ENCODE measurements at places on chromosomes 12 and 14. TPM values are rescaled to one million over a fixed set of nuclear protein-coding genes. Genes with fewer than 3 reads are reported as not detected.
A peak's percentile ranks its signal among the peaks of the same experiment; 100 is the strongest.

GRCh38 chr12:57519796-57520052 lies 590 bp downstream of the DDIT3 start:
- H3K27me3 ChIP-seq: no peaks in the 10 kb centered on the region
- H3K27ac ChIP-seq: peak overlapping the region; percentile 100
- peak; percentile 72 for DNase-seq

GRCh38 chr12:121926874-121927706 lies 8.7 kb downstream of the CFAP251 start:
- H3K36me3 ChIP-seq: no peaks in the 10 kb centered on the region
- no peaks in the 10 kb centered on the region for H3K27me3 ChIP-seq
- H3K4me3 ChIP-seq: no peak overlapping the region
- DNase-seq: no peak

The BCL11B gene
- total RNA-seq: 1.2 TPM

DNA sequence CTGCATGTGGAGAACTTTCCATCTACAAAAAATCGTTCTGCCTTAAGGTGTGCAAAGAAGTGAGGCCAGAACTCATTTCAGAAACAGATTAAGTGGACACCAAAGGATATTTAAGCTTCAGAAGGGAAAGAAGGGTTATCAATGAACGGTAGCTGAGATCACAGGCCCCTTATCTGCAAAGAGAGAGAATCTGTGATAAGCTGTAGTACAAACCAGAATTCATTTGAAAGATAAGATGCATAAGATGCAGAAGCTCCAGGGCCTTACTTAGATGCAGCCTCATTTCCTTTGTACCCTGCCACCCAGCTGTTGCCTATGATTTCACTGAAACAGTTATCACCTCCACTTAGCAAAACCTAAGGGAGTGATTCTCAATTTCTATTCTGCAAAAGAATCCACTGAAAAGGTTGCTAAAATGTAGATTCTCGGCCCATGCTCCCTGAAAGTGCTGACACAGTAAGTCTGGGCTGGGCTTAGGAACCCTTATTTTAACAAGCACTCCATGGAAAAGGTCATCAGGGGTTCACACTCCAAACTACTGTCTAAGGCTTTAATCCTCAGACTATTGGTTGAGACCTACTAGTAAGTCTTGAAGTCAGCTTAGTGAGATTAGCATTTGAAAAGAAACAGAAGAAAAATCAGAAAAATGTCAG lies 64.8 kb downstream of the HELB start:
- no peaks in the 10 kb centered on the region for H3K4me1 ChIP-seq
- no peaks in the 10 kb centered on the region for H3K36me3 ChIP-seq
- H3K27me3 ChIP-seq: no peaks in the 10 kb centered on the region
- no peak for DNase-seq
- H3K27ac ChIP-seq: no peak overlapping the region
- no peak overlapping the region for H3K4me3 ChIP-seq

GRCh38 chr12:15982471-15982870 lies 71.3 kb downstream of the DERA start:
- no peaks in the 10 kb centered on the region for H3K27me3 ChIP-seq
- H3K36me3 ChIP-seq: peaks cover 2% of the 10 kb centered on the region
- H3K27ac ChIP-seq: no peak overlapping the region
- no peak overlapping the region for H3K4me3 ChIP-seq
- H3K4me1 ChIP-seq: peaks cover 6% of the 10 kb centered on the region

GRCh38 chr14:100428727-100429126 lies 105.6 kb downstream of the SLC25A47 start:
- no peaks in the 10 kb centered on the region for H3K36me3 ChIP-seq
- H3K4me1 ChIP-seq: no peaks in the 10 kb centered on the region
- no peak overlapping the region for H3K27ac ChIP-seq
- no peak overlapping the region for H3K4me3 ChIP-seq
- no peak for DNase-seq

GRCh38 chr14:24700511-24700910 lies 66.5 kb upstream of the GZMB start:
- H3K4me1 ChIP-seq: peaks cover under 1% of the 10 kb centered on the region
- H3K27me3 ChIP-seq: no peaks in the 10 kb centered on the region

The CLEC9A gene
- total RNA-seq: 0.18 TPM

- H3K27ac ChIP-seq: no peak overlapping the region
These were observed 35.1 kb upstream of the C14orf180 start for GRCh38 chr14:104544362-104544961.

- DNase-seq: no peak
- H3K27ac ChIP-seq: no peak overlapping the region
- H3K36me3 ChIP-seq: no peaks in the 10 kb centered on the region
- no peaks in the 10 kb centered on the region for H3K27me3 ChIP-seq
These were observed 12.6 kb upstream of the KLHDC2 start for GRCh38 chr14:49755378-49755777.

The SART3 gene
- total RNA-seq: 39.7 TPM

- H3K27ac ChIP-seq: no peak overlapping the region
- H3K4me1 ChIP-seq: no peaks in the 10 kb centered on the region
- H3K27me3 ChIP-seq: no peaks in the 10 kb centered on the region
- H3K4me3 ChIP-seq: no peak overlapping the region
These were observed 999.3 kb downstream of the VRK1 start for GRCh38 chr14:97796511-97796910.

GRCh38 chr12:133129368-133130037 lies 571 bp downstream of the ZNF891 start:
- DNase-seq: no peak
- no peaks in the 10 kb centered on the region for H3K4me1 ChIP-seq
- H3K36me3 ChIP-seq: peaks cover 24% of the 10 kb centered on the region
- H3K4me3 ChIP-seq: peak overlapping the region; percentile 91
- no peaks in the 10 kb centered on the region for H3K27me3 ChIP-seq
- peak overlapping the region; percentile 93 for H3K27ac ChIP-seq

DNA sequence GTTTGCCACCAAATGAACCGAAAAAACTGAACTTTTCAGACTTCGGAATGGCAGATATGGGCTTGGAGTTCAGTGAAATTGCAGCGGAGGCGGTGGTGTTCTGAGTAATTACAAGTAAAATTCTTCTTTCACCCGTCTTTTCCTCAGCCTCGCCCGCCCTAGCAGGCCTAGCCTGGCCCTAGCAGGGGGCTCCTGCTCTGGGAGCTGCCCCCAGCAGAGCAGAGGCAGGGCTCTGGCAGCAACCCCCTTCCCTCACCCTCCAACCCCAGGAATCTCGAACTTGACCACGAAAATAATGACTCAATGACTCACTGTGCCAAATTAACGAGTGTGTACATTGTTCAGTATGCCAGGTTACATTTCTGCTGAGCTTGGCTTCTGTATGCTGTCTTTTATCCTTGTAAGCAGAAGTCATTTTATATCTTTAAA lies 1.1 kb downstream of the PAPLN start:
- DNase-seq: no peak
- H3K27me3 ChIP-seq: peaks cover 82% of the 10 kb centered on the region
- H3K27ac ChIP-seq: no peak overlapping the region
- H3K4me1 ChIP-seq: peaks cover 32% of the 10 kb centered on the region
- peak overlapping the region; percentile 13 for H3K4me3 ChIP-seq

DNA sequence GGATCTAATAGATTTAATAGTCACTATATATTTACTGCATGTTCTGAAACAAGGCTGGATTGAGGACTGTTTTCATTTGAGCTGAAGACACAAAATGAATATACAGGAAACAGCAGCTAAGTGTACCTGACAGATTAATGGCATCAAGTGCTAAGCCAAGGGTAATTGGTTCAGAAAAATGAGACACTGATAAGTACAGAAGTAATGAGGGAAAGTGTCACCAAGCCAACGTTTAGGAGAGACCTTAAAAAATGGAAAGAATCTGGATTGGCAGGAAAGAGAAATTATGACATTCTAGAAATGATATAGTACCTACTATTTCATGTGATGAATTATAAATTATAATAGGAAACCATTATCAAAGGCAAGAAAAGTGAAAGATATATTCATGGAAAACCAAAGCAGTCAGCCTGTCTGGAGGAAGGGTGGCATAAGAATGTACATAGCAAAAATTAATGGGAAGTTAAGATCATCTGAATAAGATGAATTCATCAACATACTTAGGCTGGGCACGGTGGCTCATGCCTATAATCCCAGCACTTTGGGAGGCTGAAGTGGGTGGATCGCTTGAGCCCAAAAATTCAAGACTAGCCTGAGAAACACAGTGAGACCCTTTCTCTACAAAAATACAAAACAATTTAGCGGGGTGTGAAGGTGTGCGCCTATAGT lies 21.0 kb upstream of the DUSP16 start:
- no peak overlapping the region for H3K4me3 ChIP-seq
- DNase-seq: no peak
- no peaks in the 10 kb centered on the region for H3K36me3 ChIP-seq

The MMP19 gene
- 2.7 TPM for total RNA-seq

DNA sequence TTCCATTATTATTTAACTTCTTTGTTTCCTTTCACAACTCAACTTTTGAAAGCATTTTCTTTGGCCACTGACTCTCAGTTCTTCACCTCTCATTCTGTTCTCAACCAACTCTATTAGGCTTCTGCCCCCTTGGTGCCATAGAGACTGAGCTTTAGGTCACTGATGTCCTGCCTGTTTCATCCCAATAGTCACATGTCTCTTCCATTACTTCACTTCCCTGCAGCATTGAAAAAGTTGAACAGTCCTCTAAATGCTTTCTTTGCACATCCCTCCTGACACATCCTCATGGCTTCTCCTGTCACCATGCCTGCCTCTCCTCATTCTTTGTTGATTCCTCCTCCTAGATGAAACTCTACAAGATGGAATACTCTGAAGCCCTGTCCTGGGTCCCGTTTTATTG lies 2.7 kb downstream of the CLEC12A start:
- H3K27ac ChIP-seq: no peak overlapping the region
- no peak overlapping the region for H3K4me3 ChIP-seq
- H3K27me3 ChIP-seq: no peaks in the 10 kb centered on the region

- H3K4me1 ChIP-seq: peaks cover 3% of the 10 kb centered on the region
- H3K36me3 ChIP-seq: no peaks in the 10 kb centered on the region
- DNase-seq: no peak
These were observed 95.0 kb downstream of the MED13L start for GRCh38 chr12:116182359-116183063.

GRCh38 chr12:62763312-62763711 lies 171.6 kb downstream of the PPM1H start:
- H3K27me3 ChIP-seq: no peaks in the 10 kb centered on the region
- H3K4me1 ChIP-seq: peaks cover 19% of the 10 kb centered on the region
- H3K36me3 ChIP-seq: no peaks in the 10 kb centered on the region
- no peak overlapping the region for H3K27ac ChIP-seq
- no peak overlapping the region for H3K4me3 ChIP-seq
- no peak for DNase-seq

DNA sequence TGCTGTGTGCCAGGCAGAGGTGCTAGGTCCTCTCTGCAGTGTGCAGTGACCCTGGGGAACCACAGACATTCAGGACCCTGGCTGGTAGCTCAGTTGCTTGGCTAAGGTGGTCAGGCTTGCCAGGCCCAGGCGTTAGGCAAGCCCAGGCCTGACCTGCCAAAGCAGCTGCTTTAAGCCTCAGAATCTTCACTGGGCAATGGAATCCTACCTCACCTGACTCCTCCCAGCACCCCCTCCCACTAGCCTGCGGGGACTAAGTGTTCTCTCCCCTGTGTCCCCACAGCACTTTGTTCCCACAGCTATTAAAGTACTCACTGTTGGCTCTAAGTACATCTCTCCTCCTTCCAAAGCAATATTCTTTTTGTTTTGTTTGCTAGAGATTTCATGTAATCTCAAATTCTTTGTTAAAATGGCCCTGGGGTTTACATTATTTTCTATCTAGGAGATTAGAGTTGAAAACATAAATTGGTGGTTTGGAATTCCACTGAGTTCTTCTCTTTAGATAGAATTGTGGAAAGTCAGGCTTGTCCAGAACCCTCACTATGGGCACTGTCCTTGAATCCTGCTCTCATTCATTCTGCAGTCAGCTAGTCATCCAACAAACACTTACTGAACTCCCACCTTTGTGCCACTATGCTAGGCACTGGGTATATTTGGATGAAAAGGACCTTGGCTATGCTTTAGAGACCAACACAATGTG lies 44.4 kb downstream of the DGLUCY start:
- H3K4me1 ChIP-seq: peaks cover 15% of the 10 kb centered on the region
- no peak overlapping the region for H3K27ac ChIP-seq
- H3K27me3 ChIP-seq: no peaks in the 10 kb centered on the region

The RTL1 gene
- total RNA-seq: 12.8 TPM

The GALNT16 gene
- 10.7 TPM for total RNA-seq

DNA sequence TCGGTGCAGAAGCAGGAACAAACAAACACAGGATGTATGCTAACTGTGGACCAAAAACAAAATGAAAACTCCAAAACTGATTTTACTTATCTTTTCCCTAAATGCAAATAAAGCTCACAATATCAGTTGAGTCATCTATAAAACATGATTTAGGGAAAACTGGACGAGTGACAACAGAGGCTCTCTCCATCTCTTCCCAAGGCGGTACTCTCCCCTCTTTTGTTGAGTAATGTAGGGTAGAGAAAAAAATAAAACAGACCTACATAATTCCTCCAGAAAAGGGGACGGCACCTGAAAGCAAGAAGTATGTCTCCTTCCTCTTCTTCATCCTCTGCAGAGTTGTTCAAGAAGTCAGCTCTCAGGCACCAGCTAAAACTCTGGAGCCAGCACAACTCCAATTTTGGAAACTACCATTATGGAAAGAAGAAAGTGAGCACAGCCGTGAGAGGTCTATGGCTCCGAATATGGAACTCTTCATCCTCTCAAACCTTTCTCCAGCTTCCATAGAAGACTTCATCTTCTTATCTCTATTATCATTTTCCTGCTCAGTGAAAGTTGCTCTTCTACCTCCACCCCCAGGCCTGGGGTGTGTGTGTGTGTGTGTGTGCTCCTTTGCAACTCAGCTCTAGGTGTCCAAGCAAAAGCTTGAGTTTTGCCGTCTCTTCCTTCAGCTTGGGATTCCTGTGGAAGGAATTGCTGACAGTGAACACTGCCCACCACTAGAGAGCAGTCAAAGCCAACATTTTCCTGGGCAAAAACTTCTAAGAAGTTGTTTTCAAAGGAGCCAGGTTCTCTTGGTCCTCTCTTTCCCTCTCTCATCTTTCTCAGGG lies 155.4 kb downstream of the DIO2 start:
- no peaks in the 10 kb centered on the region for H3K27me3 ChIP-seq
- DNase-seq: peak; percentile 65
- H3K36me3 ChIP-seq: no peaks in the 10 kb centered on the region
- no peak overlapping the region for H3K27ac ChIP-seq
- no peaks in the 10 kb centered on the region for H3K4me1 ChIP-seq
- no peak overlapping the region for H3K4me3 ChIP-seq

GRCh38 chr12:63196168-63196567 lies 45.2 kb upstream of the AVPR1A start:
- H3K36me3 ChIP-seq: no peaks in the 10 kb centered on the region
- no peak overlapping the region for H3K4me3 ChIP-seq
- H3K27ac ChIP-seq: no peak overlapping the region
- H3K27me3 ChIP-seq: no peaks in the 10 kb centered on the region
- no peak for DNase-seq

GRCh38 chr12:57936513-57936883 lies 4.9 kb upstream of the ATP23 start:
- H3K36me3 ChIP-seq: peaks cover 2% of the 10 kb centered on the region

- H3K36me3 ChIP-seq: no peaks in the 10 kb centered on the region
- peak; percentile 42 for DNase-seq
- H3K4me1 ChIP-seq: no peaks in the 10 kb centered on the region
- peaks cover 3% of the 10 kb centered on the region for H3K27me3 ChIP-seq
These were observed 57.5 kb upstream of the PIWIL1 start for GRCh38 chr12:130280231-130280630.
